Osteocyte (in vitro differentiated cells): ENCODE measurements at places on chromosomes 2 and 18.

- no peaks in the 10 kb centered on the region for H3K27me3 ChIP-seq
- DNase-seq = no peak
- H3K27ac ChIP-seq = no peak overlapping the region
- no peak overlapping the region for H3K4me3 ChIP-seq
Measured at GRCh38 chr2:105800036-105800713, 55.5 kb downstream of the NCK2 start.

GRCh38 chr18:50422286-50422898 is 47.5 kb downstream of the SKA1 start:
- no peak overlapping the region for H3K27ac ChIP-seq
- H3K4me1 ChIP-seq = no peaks in the 10 kb centered on the region
- no peak overlapping the region for H3K4me3 ChIP-seq
- no peak for DNase-seq
- no peaks in the 10 kb centered on the region for H3K36me3 ChIP-seq
- H3K27me3 ChIP-seq = peaks cover 10% of the 10 kb centered on the region

GRCh38 chr2:121002597-121002996 is 266.9 kb downstream of the GLI2 start:
- no peaks in the 10 kb centered on the region for H3K36me3 ChIP-seq
- no peak overlapping the region for H3K27ac ChIP-seq
- no peak for DNase-seq
- peaks cover 3% of the 10 kb centered on the region for H3K27me3 ChIP-seq

DNA sequence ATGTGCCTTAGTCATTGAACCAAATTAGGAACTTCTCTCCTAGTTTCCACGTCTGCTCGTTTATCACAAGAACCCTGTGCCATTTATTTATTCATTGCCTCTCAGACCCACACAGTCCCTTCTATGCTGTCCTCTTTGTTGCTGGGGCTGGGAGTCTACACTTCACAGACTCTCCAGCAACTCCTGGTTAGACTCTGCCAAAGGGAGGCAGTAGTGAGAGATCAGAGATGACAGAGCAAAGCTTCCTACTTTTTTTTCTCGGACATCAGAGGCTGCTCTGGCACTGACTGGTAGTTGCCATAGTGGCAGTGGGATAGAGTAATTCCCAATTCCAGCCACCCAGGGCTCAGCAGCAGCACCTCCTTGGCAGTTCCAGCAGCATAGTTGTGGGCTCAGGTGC is 277.5 kb downstream of the BCL11A start:
- no peaks in the 10 kb centered on the region for H3K4me1 ChIP-seq
- no peak for DNase-seq
- H3K27ac ChIP-seq = no peak overlapping the region
- no peak overlapping the region for H3K4me3 ChIP-seq
- H3K27me3 ChIP-seq = peaks cover 8% of the 10 kb centered on the region
- H3K36me3 ChIP-seq = no peaks in the 10 kb centered on the region

DNA sequence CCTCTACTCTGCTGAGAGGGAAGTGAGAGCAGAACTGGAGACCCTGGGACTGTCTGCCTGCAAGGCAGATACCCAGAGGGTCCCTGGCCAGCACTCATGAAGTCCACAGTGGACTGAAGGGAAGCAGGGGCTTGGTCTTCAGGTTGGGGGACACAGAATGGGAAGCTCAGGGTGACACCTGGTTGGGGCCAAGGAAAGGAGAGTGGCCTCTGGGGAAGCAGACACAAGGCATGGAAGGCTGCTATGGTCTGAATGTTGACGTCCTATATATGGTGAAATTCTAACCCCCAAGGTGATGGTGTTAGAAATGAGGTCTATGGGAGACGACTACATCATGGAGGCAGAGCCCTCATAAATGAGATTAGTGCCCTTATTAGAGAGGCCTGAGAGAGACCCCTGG is 69.3 kb downstream of the MRO start:
- H3K27ac ChIP-seq = no peak overlapping the region
- no peaks in the 10 kb centered on the region for H3K4me1 ChIP-seq
- no peak overlapping the region for H3K4me3 ChIP-seq
- DNase-seq = peak; percentile 42
- no peaks in the 10 kb centered on the region for H3K36me3 ChIP-seq

DNA sequence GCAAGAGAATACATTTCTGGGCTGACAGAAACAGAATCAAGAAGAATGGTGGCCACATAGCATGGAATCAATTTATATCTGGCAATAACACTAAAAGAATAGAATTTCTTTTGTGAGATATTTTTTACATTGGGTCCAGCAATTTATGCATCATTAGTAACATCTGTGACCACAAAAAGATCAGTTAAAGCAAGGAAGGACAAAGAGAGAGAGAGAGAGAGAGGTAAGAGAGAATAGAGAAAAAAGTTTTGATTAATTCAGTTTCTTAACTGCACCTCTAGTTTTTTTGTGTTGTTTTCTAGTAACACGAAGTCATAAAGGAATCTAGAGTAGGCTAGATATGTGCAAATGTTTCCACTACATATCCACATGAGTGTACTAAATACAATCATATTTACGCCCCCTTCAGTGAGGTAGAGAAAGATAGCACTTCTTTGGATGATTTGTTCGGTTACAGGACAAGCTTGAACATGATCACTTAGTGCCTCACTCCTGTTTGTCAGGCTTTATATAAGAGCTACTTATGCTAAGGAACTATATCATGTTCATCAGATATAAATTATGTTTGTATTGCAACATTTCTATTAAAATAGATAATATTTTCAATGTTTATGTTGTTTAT is 247.4 kb upstream of the COL3A1 start:
- peak overlapping the region; percentile 48 for H3K27ac ChIP-seq
- H3K4me1 ChIP-seq = peaks cover 35% of the 10 kb centered on the region
- H3K4me3 ChIP-seq = no peak overlapping the region
- H3K27me3 ChIP-seq = no peaks in the 10 kb centered on the region

DNA sequence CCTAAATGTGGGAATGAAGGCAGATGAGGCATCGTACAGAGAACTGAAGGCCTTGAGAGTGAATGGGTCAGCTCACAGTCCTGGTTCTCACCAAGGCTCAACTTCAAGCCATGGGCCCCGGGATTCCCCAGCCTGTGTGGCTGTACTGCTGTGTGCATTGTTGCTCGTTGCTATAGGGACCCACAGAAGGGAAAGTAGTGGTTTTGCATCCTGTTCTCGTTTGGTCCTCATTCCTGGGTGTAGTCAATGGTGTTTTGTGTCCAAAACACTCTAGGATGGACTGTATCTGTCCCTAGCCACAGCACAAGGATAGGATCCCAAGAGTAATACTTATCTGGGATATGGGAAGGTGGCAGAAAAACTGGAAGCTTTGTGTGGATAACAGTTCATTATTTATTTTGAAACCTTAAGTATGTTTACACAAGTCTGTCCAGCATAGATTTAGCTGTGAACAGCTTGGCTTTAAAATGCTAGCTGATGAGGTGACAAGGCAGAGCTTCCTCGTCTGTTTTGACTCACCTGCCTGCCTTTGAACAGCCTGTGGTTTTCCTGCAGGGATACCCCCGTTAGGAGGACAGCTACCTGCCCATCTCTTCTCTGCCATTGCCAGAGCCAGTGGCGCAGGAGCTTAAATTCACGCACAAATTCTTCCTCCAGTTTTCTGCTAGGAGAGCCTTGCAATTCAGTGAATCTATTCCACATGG is 85.0 kb downstream of the WDSUB1 start:
- no peak for DNase-seq
- H3K4me1 ChIP-seq = peaks cover 12% of the 10 kb centered on the region
- no peaks in the 10 kb centered on the region for H3K27me3 ChIP-seq
- no peak overlapping the region for H3K27ac ChIP-seq

DNA sequence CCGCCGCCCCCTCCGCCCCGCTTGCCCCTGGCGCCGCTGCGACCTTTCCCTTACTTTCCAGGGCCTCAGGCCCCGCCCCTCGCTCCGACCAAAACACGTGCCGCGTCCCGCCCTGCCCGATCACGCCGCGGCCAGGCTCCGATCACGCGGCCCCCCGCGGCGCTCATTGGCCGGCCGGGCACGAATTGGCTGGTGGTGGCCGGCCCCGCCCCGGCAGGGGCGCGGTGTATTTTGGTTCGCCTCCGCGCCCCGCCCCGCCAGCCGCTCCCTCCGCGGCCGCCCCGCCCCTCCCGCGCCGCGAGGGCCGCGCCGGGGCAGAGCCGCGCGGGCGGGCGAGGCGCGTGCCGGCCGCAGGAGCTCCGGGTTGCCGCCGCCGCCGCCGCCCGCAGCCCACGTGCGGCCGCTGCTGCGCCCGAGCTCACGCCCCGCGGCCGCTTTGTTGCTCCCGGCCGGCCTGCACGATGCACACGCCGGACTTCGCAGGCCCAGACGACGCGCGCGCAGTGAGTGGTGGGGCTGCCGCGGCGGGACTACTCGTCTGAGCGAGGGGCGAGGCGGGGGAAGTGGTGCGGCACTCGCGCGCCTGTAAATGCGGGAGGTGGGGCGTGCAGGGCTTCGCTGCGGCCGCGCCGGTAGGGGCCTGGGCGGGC is at the start of gene KLF11:
KLF11 (plus strand) TSS at position 295 of the 650 bp plus-strand sequence; CDS start at position 462, 167 bp downstream.
- DNase-seq = peak; percentile 97
- peaks cover 16% of the 10 kb centered on the region for H3K36me3 ChIP-seq
- peaks cover 33% of the 10 kb centered on the region for H3K4me1 ChIP-seq
- no peaks in the 10 kb centered on the region for H3K27me3 ChIP-seq

GRCh38 chr2:119710281-119710680 is 31.3 kb downstream of the TMEM177 start:
- H3K4me3 ChIP-seq = no peak overlapping the region
- no peaks in the 10 kb centered on the region for H3K36me3 ChIP-seq
- no peaks in the 10 kb centered on the region for H3K4me1 ChIP-seq

- H3K4me1 ChIP-seq = no peaks in the 10 kb centered on the region
- no peak overlapping the region for H3K4me3 ChIP-seq
- DNase-seq = no peak
Measured at GRCh38 chr2:239625971-239626734, 225.3 kb upstream of the HDAC4 start.

DNA sequence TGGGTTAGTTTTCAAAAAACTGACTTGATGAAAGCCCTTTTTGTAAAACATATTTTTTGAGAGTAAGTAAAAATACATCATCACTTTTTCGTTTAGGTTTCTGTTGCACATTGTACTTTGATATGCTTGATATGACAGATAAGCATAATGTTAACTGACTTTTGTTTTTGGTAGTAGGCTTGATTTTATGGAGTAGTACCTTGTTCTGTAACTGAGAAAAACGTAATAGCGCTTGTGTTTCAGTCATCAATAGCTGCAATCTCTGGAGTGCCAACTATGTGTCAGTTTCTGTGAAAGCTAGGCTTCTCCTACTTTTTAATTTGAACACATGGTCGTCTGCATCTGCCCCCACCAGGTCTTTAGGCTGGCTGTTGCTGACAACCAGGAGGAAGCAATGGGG is 1.3 kb downstream of the LCLAT1 start:
- no peak for DNase-seq
- H3K36me3 ChIP-seq = peaks cover 2% of the 10 kb centered on the region
- no peak overlapping the region for H3K27ac ChIP-seq
- H3K4me1 ChIP-seq = peaks cover 18% of the 10 kb centered on the region
- H3K4me3 ChIP-seq = peak overlapping the region; percentile 84

DNA sequence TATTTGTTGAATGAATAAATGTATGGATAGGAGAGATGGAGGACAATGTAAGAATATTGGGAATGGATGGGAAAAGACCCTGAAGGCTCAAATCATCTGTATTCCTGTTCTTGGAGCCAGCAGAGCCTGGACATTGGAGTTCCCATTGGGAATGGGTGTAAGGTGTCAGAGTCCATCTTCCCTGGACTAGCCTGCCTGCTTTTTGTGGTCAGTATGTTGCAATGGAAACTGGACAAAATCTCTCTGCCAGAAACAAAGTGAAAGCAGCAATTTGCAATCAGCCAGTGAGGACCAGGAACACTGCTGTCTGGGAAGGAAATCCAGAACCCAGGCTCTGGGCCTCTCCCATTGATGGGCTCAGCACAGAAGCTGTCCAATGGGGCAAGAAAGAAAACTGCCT is 83.5 kb upstream of the SKOR2 start:
- no peaks in the 10 kb centered on the region for H3K27me3 ChIP-seq
- H3K27ac ChIP-seq = no peak overlapping the region
- H3K4me1 ChIP-seq = no peaks in the 10 kb centered on the region
- no peak overlapping the region for H3K4me3 ChIP-seq

- H3K4me3 ChIP-seq = no peak overlapping the region
- no peaks in the 10 kb centered on the region for H3K4me1 ChIP-seq
- no peak overlapping the region for H3K27ac ChIP-seq
- no peak for DNase-seq
- peaks cover 54% of the 10 kb centered on the region for H3K36me3 ChIP-seq
- H3K27me3 ChIP-seq = no peaks in the 10 kb centered on the region
Measured at GRCh38 chr2:239171643-239172042, 229.2 kb downstream of the HDAC4 start.

- peaks cover 5% of the 10 kb centered on the region for H3K36me3 ChIP-seq
- H3K27me3 ChIP-seq = no peaks in the 10 kb centered on the region
- H3K4me1 ChIP-seq = peaks cover 27% of the 10 kb centered on the region
- H3K4me3 ChIP-seq = no peak overlapping the region
- DNase-seq = no peak
Measured at GRCh38 chr2:182020286-182021070, 34.8 kb downstream of the PPP1R1C start.

DNA sequence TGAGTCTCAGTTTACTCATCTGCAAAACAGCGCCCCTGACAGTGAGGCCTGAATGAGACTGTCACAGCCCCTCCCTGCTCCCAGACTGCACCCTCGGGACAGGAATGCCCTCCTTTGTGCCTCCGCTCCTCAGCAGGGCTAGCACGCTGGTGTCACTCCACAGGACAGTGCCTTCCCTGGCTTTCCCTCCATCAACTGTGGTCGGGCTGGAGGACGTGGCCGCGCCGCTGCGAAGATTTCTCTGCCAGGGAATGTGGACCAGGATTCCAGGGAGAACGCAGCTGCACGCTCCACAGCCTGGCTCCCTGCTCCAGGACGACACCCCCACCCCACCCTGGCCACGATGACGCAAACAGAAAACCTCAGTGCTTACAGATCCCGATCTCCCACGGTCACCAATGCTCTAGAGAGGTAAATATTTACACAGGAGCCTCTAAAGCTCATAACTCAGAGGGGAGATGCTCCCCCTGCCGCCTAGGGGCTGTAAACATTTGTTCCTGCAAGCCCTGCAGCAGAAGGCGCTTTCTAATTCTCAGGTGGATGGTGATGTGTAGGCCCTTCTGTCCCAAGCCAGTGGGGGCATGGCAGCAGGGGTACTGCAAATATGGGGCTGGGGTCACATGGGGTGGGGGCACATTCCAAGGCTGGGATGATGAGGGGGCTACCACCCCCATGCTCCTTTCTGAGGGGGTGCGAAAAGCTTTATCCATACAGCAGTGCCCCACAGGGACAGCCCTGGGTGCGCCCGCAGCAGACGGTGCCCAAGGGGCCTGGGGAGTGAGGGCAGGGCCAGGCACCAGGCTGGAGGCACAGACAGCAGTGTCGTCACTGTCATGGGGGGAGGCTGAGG is 12.4 kb downstream of the HS6ST1 start:
- H3K27me3 ChIP-seq = no peaks in the 10 kb centered on the region
- H3K4me1 ChIP-seq = peaks cover 81% of the 10 kb centered on the region
- H3K36me3 ChIP-seq = no peaks in the 10 kb centered on the region
- no peak for DNase-seq
- peak overlapping the region; percentile 38 for H3K4me3 ChIP-seq

- no peak overlapping the region for H3K4me3 ChIP-seq
- H3K27ac ChIP-seq = no peak overlapping the region
- H3K4me1 ChIP-seq = peaks cover 12% of the 10 kb centered on the region
- no peak for DNase-seq
- peaks cover 26% of the 10 kb centered on the region for H3K27me3 ChIP-seq
- no peaks in the 10 kb centered on the region for H3K36me3 ChIP-seq
Measured at GRCh38 chr2:172877826-172878225, 142.2 kb downstream of the RAPGEF4 start.
